ENCODE measurements at places on chromosomes 11 and 22. TPM values are rescaled to one million over a fixed set of nuclear protein-coding genes. Genes with fewer than 3 reads are reported as not detected.

Gene CATSPERZ
- 0.29 TPM for polyA plus RNA-seq

- DNase-seq: no peak
Observed at GRCh38 chr11:32630844-32631243, 47.2 kb downstream of the EIF3M start.

- no peak for DNase-seq
Observed at GRCh38 chr11:134407321-134407828, 4.7 kb downstream of the B3GAT1 start.

DNA sequence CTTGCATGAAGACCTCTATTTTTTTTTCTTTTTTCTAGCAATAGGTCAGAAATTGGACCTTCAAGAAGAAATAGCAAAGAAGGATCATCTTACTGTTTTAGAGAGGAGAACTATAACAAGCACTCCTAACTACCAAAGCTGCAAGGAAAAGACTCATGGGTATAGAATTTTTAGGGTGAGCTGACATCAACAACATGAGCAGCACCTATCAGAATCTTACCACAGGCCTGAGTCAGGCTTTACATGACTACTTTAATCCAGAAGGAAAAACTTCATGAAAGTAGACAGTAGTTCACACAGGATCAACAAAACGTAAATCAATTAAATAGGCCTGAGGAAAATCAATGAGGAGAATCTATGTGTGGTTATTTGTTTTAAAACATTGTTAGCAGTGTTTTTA is 130.5 kb downstream of the FAM76B start:
- no peak for DNase-seq

DNA sequence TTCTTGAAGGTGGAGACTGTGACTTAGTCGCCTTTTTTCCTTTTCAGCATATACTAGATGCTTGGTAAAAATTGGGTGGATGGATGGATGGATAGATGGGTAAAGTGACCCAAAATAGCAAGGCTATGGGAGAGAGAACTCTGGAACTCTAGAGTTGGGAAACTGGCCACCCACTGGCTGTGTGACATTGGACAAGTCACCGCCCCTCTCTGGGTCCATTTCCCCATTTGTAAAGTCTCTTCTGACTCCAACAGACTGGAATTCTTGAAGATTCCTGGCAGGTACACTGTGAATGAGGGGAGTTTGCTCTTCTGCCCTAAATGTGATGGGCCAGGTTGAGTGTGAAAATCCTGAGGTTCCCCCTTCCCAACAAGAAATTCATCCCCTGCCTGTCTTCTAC is 8.0 kb downstream of the TKFC start:
- DNase-seq: no peak

GRCh38 chr11:1230456-1231395 is 7.9 kb downstream of the MUC5B start:
- no peak for DNase-seq

Gene PLAAT4
- polyA plus RNA-seq: 37.4 TPM

GRCh38 chr22:35322126-35322525 is 22.4 kb downstream of the TOM1 start:
- no peak for DNase-seq

Gene TREH
- polyA plus RNA-seq: 1.0 TPM

- DNase-seq: no peak
Observed at GRCh38 chr11:73091521-73092305, 50.4 kb downstream of the FCHSD2 start.

- no peak for DNase-seq
Observed at GRCh38 chr11:61281581-61282250, 13.4 kb downstream of the VWCE start.

DNA sequence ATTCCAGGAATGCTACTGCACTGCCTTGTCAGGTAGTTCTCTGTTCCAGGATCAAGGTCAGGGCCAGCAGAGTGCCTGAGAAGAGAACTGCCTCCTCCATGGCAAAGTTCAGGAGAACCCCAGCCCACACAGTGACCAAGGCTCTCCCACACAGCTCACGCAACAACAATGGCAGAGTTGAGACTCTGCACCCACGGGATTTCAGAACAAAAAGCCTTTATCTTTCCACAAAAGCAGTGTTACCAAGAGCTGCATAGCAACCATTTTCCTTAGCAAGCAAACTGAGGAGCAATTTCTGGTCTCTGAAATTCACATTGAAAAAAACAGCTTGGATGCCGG is 11.1 kb downstream of the PLAAT3 start:
- DNase-seq: no peak

DNA sequence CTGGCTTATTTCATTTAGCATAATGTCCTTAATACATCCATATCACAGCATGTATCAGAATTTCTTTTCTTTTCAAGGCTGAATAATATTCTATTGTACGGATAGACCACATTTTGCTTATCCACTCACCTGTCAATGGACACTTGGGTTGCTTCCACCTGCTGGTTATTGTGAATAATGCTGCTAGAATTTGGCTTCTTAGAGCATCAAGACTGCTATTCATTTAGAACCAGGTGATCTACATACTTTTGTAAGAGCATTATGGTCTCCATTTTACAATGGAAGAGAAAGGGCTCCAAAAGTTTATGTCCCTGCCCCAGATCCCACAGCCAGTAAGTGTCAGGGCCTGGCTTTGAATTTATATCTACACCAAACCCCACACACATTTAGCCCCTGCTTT is 100.7 kb upstream of the CD82 start:
- DNase-seq: no peak

- DNase-seq: no peak
Observed at GRCh38 chr11:77444261-77444660, 29.6 kb downstream of the PAK1 start.

DNA sequence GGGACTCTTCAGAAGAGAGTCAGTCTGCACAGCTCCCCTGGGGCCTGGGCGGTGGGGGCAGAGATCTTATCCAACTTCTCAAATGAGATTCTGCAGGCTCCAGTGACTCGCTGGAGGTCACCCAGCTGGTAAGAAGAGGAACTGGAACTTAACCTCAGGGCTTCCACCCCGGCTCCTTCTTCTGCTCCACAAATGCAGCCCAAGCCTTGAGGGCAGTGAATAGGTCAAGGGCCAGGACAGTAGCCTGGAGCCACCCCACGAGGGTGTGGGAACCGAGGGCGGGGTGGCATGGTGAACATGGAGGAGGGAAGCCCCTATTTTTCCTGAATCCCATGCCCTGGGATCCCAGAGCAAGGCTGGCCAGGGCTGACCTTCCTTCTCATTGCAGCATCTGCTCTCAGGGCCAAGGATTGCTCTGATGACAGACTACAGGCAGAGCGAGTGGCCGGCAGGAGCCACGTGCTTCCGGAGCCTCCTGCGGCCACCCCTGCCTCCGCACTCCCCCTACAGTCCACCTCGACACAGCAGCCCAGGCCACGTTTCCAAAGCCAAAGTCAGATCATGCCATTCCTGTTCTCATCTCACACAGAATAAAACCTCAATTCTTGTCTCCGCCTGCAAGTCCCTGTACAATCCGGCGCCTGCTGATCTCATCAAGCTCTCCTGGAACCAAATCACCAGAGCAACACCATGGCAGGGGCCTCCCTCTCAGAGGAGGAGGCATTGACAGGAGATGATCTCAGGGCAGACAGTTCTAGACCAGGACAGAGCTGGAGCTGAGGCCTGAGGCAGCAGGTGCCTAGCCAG is 21.1 kb upstream of the UPK3A start:
- no peak for DNase-seq

GRCh38 chr11:83174008-83174407 is 17.1 kb downstream of the PCF11 start:
- no peak for DNase-seq

- DNase-seq: no peak
Observed at GRCh38 chr22:30829901-30830550, 135.4 kb downstream of the OSBP2 start.

Gene EIF4G2
- 381 TPM for polyA plus RNA-seq

- DNase-seq: no peak
Observed at GRCh38 chr11:93662175-93662570, 691 bp downstream of the CEP295 start.
